ENCODE measurements at places on chromosomes 3 and 15. TPM values are rescaled to one million over a fixed set of nuclear protein-coding genes. Genes with fewer than 3 reads are reported as not detected.

The NANOGP8 gene
- polyA plus RNA-seq: not detected

The CHRNB4 gene
- not detected for polyA plus RNA-seq

The KIF23 gene
- polyA plus RNA-seq: 1.2 TPM

The PEX5L gene
- 0.03 TPM for polyA plus RNA-seq

The IMPG2 gene
- polyA plus RNA-seq: not detected

Measured in CD4-positive, CD25-positive, alpha-beta regulatory T cell (primary cell).